ENCODE measurements at places on chromosomes 2 and 18.
A peak's percentile ranks its signal among the peaks of the same experiment; 100 is the strongest.

DNA sequence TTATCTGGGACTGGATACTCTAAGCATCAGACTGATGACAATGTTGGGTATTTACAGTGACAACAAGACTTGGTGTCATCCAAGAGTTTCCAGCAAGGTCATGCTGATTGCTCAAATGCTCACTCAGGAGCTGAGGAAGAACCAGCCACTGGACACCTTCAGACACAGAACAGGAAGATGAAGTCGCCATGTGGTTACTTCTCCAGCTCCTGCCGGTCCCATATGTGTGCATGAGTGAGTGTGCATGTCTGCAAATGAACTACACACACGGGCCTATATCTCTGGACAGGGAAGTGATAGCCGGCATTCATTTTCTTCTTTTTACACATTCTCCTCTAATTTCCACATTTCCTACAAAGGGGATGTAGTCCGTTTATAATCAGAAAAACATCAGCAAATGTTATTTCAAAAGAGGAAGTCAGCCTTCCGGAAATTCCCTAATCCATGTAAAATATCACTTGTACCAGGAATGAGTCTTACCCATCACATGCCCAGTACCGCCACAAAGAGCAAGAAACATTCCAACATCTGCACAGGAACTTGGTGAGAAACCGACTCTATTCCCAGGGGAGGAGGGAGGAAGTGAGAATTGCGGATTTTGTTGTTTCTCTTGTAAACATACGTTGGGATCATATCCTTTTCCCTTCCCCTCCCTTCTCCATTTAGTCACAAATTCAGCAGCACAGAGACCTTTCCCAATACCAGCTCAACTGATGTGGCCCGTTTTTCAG lies 10.8 kb downstream of the RFX8 start:
- no peak for DNase-seq

DNA sequence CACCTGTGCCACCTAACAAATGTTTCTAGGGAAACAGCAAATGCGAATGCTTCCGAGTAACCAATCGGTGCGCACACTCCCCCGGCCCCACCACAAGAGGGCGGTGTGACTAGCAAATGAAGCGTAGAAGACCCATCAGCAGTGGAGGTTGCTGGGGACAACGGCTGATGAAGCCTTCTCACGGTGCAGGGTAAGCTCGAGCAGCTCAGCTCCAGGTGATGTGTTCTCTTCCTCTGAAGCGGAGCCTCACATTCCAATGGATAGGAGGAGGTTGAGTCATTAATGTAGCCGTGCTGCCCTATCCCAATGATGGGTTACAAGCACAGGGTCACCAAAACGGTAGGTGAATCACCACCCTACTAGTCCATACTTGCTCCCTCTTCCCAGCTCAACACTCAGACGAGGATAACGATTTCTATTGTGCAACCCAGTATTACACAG lies 127.6 kb upstream of the TWIST2 start:
- DNase-seq = peak; percentile 14

DNA sequence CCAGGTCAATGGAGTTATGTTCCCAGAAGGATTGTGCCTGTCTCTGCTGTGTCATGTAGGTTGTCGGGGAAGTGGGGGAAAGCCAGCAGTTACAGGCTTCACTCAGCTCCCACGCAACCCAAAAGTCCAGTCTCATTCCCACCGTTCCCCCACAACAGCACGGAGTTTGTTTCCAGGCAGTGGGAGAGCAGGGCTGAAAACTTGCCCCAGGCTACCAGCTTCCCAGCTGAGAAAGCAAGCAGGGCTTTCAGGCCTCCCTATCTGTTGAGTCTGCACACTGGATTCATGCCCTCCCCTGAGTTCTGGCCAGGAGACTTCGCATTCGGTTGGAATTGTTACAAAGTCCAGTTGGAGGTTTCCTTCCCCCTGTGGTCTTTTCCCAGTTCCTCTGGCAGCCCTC lies 76.3 kb downstream of the TMX3 start:
- no peak for DNase-seq

GRCh38 chr18:76995896-76996295 lies 136.7 kb downstream of the MBP start:
- no peak for DNase-seq

DNA sequence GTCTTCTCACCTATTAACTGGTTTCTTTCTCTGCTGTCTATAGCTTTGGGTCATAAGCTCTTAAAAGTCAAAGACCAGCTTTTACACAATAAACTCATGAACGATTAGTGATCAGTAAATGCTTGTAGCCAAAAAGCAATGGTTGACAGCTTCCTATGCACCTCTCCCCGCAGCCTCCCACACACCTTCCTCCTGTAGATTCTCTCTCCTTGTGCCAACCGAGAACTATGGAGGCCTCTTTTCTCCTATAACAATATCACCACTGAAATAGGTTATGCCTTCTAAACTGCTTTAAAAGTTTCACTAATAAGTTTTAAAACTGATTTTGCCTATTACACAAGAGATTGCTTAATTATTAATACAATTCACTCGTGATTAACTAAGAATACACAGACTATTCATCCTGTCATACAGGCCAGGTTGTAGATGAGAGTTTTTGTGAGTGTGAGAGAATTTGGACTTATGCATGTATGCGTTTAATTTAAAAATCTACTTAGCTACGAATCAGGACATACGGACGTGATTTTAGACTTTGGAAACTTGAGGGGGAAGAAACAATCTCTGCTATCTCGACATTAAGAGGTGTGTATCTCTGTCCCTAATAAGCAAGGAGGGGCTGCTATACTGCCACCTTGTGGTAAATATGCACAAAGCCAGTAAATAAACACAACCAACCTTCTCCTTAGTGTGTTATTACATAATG lies 229.1 kb upstream of the RBBP8 start:
- DNase-seq = peak; percentile 33

GRCh38 chr18:67515942-67516538 lies 480 bp downstream of the DSEL start:
- DNase-seq = peak; percentile 55

GRCh38 chr18:76554547-76555222 lies 59.6 kb upstream of the ZNF516 start:
- DNase-seq = no peak

- DNase-seq = no peak
Observed at GRCh38 chr2:223594831-223595230, 7.3 kb downstream of the SCG2 start.

GRCh38 chr2:174350593-174351181 lies 15.9 kb downstream of the SP9 start:
- no peak for DNase-seq

GRCh38 chr2:95091885-95092555 lies 29.6 kb downstream of the MRPS5 start:
- DNase-seq = no peak

GRCh38 chr2:82000606-82001005 lies 1696.1 kb upstream of the LRRTM1 start:
- DNase-seq = no peak

GRCh38 chr2:109727929-109728447 lies 66.1 kb upstream of the RGPD5 start:
- no peak for DNase-seq

- no peak for DNase-seq
Observed at GRCh38 chr2:237171396-237171795, 85.7 kb downstream of the COPS8 start.

- peak; percentile 80 for DNase-seq
Observed at GRCh38 chr2:231709981-231710798, 1.9 kb downstream of the PTMA start.

DNA sequence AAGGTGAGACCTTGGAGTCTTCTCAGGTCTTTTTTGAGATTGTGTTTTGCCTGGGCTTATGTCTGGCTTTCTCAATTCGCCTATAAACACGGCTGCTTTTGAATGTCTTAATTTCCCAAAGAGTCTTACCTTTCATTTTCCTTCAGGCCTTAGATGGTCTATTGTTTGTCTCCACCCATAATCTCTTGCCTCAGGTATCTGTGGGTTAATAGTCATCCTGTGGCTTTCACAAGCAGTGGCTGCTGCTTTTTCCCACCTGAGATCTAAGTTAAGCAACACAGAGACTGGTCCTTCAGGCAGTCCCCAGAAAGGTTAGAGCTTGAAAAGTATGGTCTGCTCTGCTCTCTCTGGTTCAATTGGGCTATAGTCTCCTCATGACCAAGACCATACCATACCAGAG lies 275.3 kb downstream of the INSIG2 start:
- no peak for DNase-seq

DNA sequence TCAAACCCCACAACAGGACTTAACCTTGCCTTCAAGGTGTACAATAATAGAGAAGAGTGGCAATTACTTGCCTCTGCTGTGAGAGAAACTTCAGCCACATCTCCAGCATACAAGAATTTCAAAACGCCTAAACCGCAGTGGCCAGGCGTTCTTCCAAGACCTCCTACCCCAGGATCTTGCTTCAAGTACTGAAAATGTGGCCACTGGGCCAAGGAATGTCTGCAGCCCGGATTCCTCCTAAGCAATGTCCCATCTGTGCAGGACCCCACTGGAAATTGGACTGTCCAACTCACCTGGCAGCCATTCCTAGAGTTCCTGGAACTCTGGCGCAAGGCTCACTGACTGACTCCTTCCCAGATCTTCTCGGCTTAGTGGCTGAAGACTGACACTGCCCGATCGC lies 2.8 kb upstream of the CYB5A start:
- DNase-seq = no peak

GRCh38 chr2:68134554-68134953 lies 23.1 kb upstream of the PNO1 start:
- no peak for DNase-seq

GRCh38 chr2:223731503-223731902 lies 105.9 kb downstream of the AP1S3 start:
- DNase-seq = no peak

- no peak for DNase-seq
Observed at GRCh38 chr18:79510046-79510685, 114.4 kb downstream of the NFATC1 start.

GRCh38 chr18:75658330-75658729 lies 230.8 kb upstream of the SMIM21 start:
- no peak for DNase-seq

- no peak for DNase-seq
Observed at GRCh38 chr2:20852139-20852538, 29.2 kb upstream of the LDAH start.

GRCh38 chr2:195461010-195461409 lies 196.0 kb upstream of the SLC39A10 start:
- no peak for DNase-seq

- DNase-seq = no peak
Observed at GRCh38 chr2:215705771-215706361, 270.0 kb upstream of the FN1 start.

GRCh38 chr2:357811-358210 lies 69.9 kb upstream of the ALKAL2 start:
- no peak for DNase-seq

DNA sequence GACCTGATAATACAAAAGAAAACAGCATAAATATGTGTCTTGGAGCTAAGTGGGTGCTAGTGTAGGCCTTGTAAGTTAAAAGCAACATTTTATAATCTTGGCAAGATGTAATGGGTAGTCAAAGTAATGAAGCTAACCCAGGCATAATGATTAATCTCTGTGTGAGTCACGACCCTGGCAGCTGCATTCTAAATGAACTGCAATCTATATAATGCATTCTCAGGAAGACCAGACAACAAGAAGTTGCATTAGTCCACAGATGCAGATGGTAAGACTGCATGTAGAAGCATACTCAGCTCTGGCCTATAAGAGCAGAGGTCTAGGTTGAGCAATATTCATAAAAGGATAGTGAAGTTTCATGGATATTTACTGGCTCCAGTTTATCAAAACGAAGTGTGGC lies 85.6 kb upstream of the ETAA1 start:
- no peak for DNase-seq

DNA sequence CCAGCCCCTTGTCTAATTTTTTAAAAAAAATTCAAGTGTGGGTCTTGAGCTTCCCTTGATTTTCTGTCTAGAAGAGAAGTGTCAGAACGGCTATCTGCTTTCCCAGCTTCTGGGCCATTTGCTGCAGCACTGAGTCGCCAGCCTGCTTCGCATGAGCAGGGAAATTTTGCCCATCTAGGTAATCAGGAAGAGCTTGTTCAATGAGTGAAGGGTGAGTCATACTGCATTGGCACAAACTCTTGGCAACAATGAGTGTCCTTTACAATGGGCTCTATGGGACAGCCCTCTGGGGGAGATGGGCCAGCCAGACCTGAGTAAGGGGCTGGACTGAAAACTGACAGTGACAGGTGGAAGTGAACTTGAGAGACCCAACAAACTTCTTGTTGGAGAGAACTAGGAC lies 2.4 kb upstream of the RNF144A start:
- peak; percentile 15 for DNase-seq

DNA sequence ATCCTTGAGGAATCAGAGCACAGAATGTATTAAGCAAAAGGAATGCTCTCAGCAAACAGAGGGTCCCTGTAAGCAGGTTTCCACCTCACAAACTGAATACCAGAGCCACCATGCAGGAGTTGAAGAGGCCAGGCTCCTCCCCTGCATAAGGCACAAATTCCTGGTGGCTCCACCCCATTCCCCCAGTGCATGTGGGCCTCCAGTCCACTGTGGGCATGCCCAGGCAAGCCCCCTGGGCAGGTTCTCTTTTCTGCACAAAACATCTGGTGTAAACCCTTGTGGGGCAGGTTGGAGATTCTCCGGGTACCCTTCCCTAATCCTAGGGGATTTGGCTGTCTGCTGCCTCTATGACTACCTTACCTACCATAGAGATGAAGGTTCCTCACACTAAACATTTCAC lies 166.5 kb downstream of the PTPRM start:
- DNase-seq = no peak

GRCh38 chr2:118319271-118319684 lies 231.0 kb downstream of the INSIG2 start:
- no peak for DNase-seq

DNA sequence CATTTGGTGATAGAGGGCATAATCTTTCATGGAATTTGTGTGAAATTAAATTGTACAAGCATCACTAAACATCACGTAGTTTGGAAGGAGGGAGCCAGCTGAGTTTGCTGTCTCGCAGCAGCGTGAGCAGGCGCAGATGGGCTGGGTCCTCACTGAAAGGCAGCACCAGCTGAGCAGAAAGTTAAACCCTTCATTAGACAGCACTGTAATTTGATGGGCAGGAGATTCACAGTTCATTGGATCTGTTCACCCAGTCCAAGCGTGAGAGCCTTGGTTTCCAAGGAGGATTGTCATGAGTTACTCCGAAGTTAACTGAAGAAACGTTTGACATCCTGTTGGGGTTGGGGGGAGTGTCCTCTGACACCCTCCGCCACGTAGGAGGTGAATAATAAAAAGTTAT lies 89.8 kb upstream of the NFATC1 start:
- no peak for DNase-seq

DNA sequence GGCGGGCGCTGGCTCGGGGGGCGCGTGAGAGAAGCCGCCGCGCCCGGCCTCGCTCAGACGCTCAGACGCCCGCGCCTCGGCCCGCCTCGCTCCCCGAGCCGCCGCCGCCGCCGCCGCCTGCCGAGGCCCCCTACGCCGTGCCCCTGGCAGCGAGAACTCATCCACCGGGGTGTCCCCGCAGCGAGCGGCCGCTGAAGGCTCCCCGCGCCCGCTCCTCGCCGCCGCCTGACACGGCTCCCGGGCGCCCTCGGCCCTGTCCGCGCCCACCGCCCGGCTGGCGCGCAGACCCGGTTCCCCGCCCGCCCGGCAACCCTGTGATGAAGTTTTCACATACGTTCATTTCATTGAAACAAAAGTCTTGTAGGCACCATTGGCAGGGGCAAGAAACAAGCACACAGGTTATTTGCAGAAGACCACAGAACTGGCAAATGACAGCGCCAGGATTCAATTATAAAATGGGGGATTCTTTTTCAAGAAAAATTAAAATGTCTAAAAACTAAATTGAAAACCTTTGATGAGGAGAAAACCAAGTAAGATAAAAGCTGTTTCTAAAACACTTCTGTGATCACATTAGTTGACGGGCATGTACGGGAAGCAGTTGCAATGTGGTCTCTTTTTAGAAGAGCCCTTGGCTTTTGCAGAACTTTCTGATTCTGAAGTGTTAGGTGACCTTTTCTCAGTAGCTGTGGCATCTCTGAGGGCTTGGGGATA lies 50.5 kb upstream of the TUBA3D start:
- DNase-seq = no peak
